Progenitor cell of endocrine pancreas (in vitro differentiated cells): ENCODE measurements at places on chromosomes 13 and 19. TPM values are rescaled to one million over a fixed set of nuclear protein-coding genes. Genes with fewer than 3 reads are reported as not detected.

GRCh38 chr19:41991025-41991424 is 3.0 kb downstream of the ATP1A3 start:
- DNase-seq = no peak

DNA sequence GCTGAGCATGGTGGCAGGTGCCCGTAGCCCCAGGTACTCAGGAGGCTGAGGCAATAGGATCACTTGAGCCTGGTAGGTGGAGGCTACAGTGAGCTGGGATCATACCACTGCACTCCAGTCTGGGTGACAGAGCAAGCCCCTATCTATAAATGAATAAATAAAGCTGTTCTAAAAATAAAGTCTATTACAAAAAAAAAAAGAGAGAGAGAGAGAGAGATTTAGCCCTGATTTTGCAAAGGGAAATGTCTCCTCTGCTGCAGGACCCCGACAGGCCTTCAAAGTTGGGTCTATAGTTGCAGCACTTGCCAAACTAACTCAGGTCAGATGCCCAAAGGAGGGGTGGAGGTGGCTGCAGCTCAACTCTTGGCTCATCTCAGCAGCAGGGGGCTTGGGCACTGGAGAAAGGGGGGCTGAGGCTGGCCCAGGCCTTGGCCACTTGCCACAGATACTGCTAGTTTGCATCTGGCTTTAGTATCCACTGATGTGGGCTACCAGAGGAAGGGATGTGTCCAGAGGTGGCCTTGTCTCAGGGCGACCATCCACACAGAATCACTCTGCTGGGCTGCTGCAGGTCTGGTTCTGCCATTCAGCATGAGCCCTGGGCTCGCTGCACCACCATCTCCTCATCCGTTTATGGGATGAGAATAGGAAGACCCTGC is 30.8 kb upstream of the AKT2 start:
- no peak for DNase-seq

The COX6B2 gene
- total RNA-seq = not detected in 2 replicates

DNA sequence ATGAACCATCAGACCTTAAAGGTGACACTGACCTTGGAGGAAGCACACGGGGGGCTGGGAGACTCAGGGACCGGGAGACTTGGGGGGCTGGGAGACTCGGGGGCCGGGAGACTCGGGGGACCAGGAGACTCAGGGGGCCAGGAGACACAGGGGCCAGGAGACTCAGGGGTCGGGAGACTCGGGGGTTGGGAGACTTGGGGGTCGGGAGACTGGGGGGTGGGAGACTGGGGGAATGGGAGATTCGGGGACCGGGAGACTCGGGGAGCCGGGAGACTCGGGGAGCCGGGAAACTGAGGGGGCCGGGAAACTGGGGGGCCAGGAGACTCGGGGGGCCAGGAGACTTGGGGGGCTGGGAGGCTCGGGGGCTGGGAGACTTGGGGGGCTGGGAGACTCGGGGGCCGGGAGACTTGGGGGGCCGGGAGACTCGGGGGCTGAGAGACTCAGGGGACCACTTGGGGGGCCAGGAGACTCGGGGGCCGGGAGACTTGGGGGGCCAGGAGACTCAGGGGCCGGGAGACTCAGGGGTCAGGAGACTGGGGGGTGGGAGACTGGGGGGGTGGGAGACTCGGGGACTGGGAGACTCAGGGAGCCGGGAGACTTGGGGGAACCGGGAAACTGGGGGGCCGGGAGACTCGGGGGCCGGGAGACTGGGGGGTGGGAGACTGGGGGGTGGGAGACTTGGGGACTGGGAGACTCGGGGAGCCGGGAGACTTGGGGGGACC is 62.9 kb downstream of the RASA3 start:
- no peak for DNase-seq

GRCh38 chr13:100610391-100611347 is 22.1 kb upstream of the GGACT start:
- no peak for DNase-seq

DNA sequence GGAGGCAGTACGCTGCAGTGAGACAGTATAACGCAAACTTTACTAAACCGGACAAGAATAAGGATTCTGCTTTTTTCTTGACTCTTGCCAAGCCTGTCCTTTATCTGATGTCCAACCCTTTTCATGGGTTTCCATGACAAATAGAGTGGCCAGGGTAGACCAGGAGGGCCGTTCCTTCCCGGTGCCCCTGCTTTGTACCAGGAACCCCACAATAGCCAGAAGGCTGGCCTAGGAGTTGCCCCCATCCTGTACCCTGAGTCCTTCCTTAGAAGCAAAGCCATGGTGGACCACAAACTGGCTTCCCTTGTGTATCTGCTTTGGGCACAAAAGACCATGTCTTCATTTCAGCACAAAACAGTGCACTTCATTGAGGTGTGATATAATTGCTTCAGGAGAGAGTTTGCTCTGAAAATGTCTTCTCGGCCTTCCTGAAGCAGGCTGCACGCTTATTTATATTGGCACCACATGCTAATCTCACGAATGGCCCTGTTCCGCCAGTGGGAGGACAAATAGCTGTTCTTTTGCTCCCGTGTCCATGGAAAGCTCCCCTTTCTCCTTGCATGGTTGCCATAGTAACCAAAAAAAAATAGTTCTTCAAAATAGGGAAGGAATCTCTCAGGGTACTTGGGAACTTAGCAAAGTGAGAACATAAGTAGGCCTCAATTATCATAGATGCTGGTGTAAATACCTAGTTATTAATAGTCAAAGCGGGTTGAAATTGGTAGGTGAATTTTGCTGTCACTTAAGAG is 222.1 kb downstream of the ZIC5 start:
- no peak for DNase-seq

GRCh38 chr19:18900700-18901481 is 4.9 kb upstream of the CERS1 start:
- DNase-seq = no peak
